Neural progenitor cell (in vitro differentiated cells): ENCODE measurements at places on chromosomes 12 and 14.

GRCh38 chr12:107594995-107595394, 90.6 kb upstream of the PWP1 start:
- H3K27ac ChIP-seq = no peak overlapping the region
- H3K27me3 ChIP-seq = no peaks in the 10 kb centered on the region
- H3K36me3 ChIP-seq = no peaks in the 10 kb centered on the region

DNA sequence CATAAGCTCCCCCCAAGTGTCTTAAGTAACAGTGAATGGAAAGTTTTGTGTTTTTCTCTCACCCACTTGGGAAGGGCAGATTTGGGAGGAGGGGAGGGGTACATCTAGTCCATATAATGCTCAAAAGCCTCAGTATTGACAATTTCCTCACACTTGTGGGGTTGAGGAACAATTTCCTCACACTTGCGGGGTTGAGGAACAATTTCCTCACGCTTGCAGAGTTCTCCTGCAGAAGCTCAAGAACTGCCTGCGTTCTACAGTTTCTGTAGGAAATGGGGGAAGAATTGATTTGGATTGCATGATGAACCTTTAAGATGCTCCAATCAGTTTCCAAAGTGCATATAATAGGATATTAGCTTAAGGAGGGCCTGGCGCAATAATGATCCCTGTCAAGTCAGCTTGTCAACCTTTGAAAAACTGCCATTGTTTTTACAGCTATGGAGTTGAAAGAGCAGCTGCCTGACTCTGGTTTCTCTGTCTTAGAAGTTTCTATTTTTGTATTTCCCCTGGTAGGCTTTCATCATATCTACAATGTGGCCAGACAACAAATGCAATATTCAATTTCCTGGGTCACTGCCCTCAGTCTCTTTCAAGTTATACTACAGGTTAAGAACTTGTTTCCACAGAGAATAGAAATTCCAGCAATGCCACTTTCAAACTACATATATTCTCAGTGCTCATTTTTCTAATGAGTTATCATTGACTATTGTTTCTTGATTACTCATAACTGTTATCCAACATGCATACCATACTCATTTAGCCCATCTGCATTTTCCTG, 66.5 kb downstream of the PLEKHG7 start:
- H3K36me3 ChIP-seq = no peaks in the 10 kb centered on the region
- no peak for DNase-seq
- no peak overlapping the region for H3K27ac ChIP-seq
- H3K4me1 ChIP-seq = peaks cover 4% of the 10 kb centered on the region
- H3K27me3 ChIP-seq = no peaks in the 10 kb centered on the region
- H3K4me3 ChIP-seq = no peak overlapping the region

GRCh38 chr14:96126783-96127271, 77.8 kb upstream of the BDKRB2 start:
- peaks cover 4% of the 10 kb centered on the region for H3K27me3 ChIP-seq
- no peak overlapping the region for H3K4me3 ChIP-seq
- no peaks in the 10 kb centered on the region for H3K4me1 ChIP-seq

DNA sequence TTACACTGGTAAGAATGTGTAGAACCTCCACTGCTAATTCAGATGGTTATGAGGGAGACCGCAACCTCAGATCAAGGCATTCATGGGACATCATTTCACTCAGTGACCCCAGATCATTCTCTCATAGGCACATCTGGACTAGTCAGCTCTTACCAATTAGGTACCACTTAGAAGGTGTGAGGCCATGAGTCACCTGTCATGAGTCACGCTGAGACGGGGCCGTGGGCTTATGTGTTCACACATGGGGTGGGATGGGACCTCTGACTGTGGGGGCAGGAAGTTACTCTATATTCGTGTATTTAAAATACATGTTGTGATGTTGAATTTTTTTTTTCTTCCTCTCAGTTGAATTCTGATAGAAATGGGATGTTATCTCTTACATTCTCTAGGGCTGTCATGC, 55.9 kb downstream of the CCDC92 start:
- H3K27ac ChIP-seq = no peak overlapping the region
- H3K27me3 ChIP-seq = peaks cover 18% of the 10 kb centered on the region
- H3K4me1 ChIP-seq = no peaks in the 10 kb centered on the region

GRCh38 chr12:47938093-47938492, 25.3 kb upstream of the TMEM106C start:
- no peak overlapping the region for H3K27ac ChIP-seq
- H3K4me3 ChIP-seq = no peak overlapping the region
- DNase-seq = no peak
- H3K27me3 ChIP-seq = peaks cover 8% of the 10 kb centered on the region

GRCh38 chr14:93122826-93123225, 7.1 kb upstream of the ITPK1 start:
- no peak for DNase-seq
- no peaks in the 10 kb centered on the region for H3K27me3 ChIP-seq
- no peak overlapping the region for H3K27ac ChIP-seq

DNA sequence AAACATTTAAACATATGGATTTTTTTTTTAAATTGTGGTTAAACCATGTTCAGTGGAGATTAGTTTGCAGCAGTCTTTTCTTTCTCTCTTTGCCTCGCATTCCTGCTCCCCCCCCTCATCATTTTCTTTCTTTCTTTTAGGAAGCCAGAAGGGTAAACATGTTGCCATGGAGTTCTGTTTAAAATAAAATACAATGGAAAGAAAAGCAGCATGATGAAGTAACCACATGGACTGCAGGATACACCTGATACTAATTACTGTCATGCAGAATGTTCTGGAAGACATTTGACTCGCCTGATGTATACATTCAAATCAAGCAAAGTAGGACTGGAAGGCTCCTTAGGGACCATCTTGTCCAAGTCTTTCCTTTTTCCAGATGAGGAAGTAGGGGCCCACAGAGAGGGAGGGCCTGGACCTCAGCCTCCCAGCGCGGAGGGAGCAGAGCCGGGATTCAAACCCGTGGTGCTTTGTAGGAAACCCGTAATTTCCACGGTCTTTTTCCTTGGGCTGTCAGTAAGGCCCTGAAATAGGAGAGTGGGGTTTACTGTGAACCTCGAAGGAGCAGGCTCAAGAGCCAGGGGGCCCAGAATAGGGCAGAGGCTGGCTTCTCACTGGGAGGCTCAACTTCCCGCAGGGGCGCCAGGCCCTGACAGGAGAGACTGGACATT, 2.4 kb upstream of the MEG3 start:
- H3K4me3 ChIP-seq = no peak overlapping the region
- no peak overlapping the region for H3K27ac ChIP-seq
- no peaks in the 10 kb centered on the region for H3K36me3 ChIP-seq

DNA sequence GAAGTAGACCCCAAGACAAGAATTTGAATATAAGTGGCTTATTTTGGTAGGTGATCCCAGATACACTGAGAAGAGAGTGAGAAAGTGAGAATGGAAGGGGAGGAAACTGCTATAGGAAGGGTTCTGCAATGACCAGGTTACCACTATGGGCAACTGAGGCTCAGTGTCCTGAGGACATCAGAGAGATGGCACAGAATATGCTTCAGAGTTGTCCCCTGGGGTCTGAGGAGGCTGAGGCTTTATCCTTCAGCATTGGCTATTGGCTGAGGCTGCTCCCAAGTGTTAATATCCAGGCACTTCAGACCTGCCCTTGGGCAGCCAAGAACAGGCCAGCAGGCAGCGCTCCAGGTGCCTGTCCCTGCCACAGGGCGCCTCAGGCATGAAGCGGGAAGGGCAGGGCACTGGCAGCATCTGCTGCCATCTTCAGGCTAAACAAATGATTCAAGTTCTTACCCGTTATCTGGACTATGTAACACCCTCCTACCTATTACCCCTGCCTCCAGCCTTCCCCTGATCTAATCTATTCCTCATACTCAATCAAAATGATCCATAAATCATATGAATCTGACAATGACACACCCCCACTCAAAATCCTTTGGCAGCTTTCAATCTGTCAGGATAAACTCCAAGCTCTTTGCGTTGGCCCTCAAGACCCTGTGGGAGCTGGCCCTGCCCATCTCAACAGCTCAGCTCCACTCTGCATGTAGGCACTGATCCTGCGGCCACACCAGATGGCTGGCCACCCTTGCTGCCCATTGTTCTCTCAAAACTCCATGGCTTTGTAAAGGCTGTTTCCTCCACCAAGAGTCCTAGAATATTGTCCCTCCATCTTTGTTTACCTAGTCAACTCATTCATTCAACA, 42.4 kb downstream of the CKAP4 start:
- H3K27ac ChIP-seq = no peak overlapping the region
- H3K4me1 ChIP-seq = no peaks in the 10 kb centered on the region
- H3K4me3 ChIP-seq = no peak overlapping the region
- H3K36me3 ChIP-seq = no peaks in the 10 kb centered on the region
- DNase-seq = peak; percentile 24

GRCh38 chr12:14879222-14879933, 6.3 kb downstream of the MGP start:
- no peak overlapping the region for H3K27ac ChIP-seq
- DNase-seq = no peak
- no peaks in the 10 kb centered on the region for H3K27me3 ChIP-seq
- no peaks in the 10 kb centered on the region for H3K36me3 ChIP-seq

- no peaks in the 10 kb centered on the region for H3K36me3 ChIP-seq
- DNase-seq = no peak
- H3K27ac ChIP-seq = no peak overlapping the region
- H3K4me1 ChIP-seq = peaks cover 18% of the 10 kb centered on the region
These were observed 62.7 kb downstream of the HMGA2 start for GRCh38 chr12:65886996-65887395.

GRCh38 chr12:991350-992333, 619 bp downstream of the ERC1 start:
- no peaks in the 10 kb centered on the region for H3K36me3 ChIP-seq
- H3K27me3 ChIP-seq = no peaks in the 10 kb centered on the region
- peaks cover 23% of the 10 kb centered on the region for H3K4me1 ChIP-seq
- peak; percentile 13 for DNase-seq
- H3K4me3 ChIP-seq = peak overlapping the region; percentile 87
- peak overlapping the region; percentile 47 for H3K27ac ChIP-seq

- no peak overlapping the region for H3K27ac ChIP-seq
- H3K4me3 ChIP-seq = no peak overlapping the region
- no peak for DNase-seq
- peaks cover 6% of the 10 kb centered on the region for H3K4me1 ChIP-seq
- H3K36me3 ChIP-seq = no peaks in the 10 kb centered on the region
These were observed 23.7 kb downstream of the VDR start for GRCh38 chr12:47881051-47881450.

- peak overlapping the region; percentile 65 for H3K27ac ChIP-seq
- no peaks in the 10 kb centered on the region for H3K27me3 ChIP-seq
- peaks cover 10% of the 10 kb centered on the region for H3K4me1 ChIP-seq
- H3K4me3 ChIP-seq = no peak overlapping the region
- no peaks in the 10 kb centered on the region for H3K36me3 ChIP-seq
These were observed 42.3 kb upstream of the BATF start for GRCh38 chr14:75479770-75480600.

- no peaks in the 10 kb centered on the region for H3K27me3 ChIP-seq
- no peak overlapping the region for H3K27ac ChIP-seq
- H3K4me1 ChIP-seq = no peaks in the 10 kb centered on the region
- no peak for DNase-seq
- no peak overlapping the region for H3K4me3 ChIP-seq
These were observed 60.4 kb downstream of the TTC9 start for GRCh38 chr14:70702161-70702560.

GRCh38 chr12:41661141-41661765, 473.1 kb downstream of the PDZRN4 start:
- no peaks in the 10 kb centered on the region for H3K36me3 ChIP-seq
- H3K27me3 ChIP-seq = no peaks in the 10 kb centered on the region
- no peak overlapping the region for H3K27ac ChIP-seq
- H3K4me3 ChIP-seq = no peak overlapping the region

DNA sequence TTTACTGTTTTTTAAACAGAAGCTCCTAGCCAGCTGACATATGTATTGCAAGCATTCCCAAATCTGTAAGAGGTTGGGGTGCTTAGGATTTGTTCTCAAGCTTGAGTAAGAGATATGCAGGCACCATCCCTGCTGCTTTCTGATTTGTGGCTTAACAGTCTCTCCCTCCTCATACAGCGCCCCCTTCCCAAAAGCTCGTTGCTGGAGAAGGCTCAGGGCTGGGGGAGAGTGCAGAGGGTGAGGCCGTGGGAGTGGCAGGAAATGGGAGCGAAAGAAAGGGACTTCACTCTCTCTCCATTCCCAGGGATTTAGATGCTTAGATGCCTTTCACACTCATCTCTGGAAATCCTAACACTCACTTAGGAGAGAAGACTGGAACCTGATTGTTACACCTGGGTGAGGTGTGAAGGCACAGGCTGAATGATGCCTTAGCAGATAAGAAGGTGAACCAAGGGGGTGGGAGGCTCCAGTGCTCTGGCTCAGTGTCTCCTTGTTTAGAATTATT, 172.0 kb downstream of the C12orf75 start:
- DNase-seq = no peak
- H3K27ac ChIP-seq = no peak overlapping the region
- H3K4me1 ChIP-seq = peaks cover 4% of the 10 kb centered on the region
- no peaks in the 10 kb centered on the region for H3K36me3 ChIP-seq
- H3K27me3 ChIP-seq = no peaks in the 10 kb centered on the region

DNA sequence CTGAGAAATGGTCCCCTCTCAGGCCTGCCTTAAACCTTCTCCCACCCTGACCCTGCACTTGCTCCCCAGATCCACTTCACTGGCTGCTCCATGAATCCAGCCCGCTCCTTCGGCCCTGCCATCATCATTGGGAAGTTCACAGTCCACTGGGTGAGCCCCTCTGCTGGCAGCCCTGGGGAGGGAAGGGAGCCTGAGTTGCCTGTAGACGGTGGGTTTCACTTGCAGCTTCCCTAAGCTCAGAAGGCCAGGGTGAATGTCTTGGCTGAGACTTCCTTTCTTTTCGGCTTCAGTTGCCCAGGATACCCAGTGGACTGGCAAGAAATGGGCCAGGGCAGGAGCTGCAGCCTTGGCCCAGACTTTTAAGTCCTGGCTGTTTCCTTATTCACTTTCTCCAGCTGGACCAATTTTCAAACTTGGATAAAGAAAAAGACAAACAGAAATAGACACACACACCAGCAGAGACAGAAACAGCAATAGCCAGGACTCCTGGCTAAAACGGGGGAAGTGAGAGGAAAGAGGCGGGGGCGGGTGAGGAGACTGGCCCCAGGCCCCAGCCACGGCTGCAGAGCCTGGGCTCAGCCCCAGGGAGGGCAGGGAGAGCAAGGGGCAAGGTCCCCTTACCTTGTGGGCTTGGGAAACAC, 2.0 kb downstream of the AQP6 start:
- H3K36me3 ChIP-seq = no peaks in the 10 kb centered on the region
- no peak overlapping the region for H3K4me3 ChIP-seq
- H3K27ac ChIP-seq = no peak overlapping the region
- DNase-seq = no peak
